Trophoblast cell (in vitro differentiated cells and primary cell): ENCODE measurements at places on chromosomes 7 and 10.

- no peak for DNase-seq
Observed at GRCh38 chr10:30873411-30873810, 158.3 kb downstream of the ZNF438 start.

- DNase-seq, result peak; percentile 16
Observed at GRCh38 chr10:33055625-33056024, 97.6 kb upstream of the ITGB1 start.

GRCh38 chr7:41994036-41994745 is 242.8 kb downstream of the GLI3 start:
- no peak for DNase-seq

DNA sequence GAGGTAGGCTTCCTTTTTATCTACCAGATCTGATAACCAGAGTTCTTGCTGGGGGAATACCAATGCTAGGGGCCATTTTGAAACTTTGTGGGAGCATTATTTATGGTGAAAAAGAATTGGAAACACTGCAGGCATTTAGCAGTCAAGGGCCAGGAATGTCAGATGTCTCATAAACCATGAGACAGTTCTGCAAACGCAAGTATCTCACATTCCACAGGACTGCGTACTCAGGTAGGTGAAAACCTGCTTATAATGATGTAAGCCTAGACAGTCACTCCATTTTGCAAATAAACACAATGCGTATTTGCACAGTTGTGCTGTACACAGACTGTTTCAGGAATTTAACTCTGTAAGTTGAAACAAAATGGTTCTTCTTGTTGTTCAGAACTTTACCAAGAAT is 33.9 kb downstream of the ECHDC3 start:
- peak; percentile 90 for DNase-seq

DNA sequence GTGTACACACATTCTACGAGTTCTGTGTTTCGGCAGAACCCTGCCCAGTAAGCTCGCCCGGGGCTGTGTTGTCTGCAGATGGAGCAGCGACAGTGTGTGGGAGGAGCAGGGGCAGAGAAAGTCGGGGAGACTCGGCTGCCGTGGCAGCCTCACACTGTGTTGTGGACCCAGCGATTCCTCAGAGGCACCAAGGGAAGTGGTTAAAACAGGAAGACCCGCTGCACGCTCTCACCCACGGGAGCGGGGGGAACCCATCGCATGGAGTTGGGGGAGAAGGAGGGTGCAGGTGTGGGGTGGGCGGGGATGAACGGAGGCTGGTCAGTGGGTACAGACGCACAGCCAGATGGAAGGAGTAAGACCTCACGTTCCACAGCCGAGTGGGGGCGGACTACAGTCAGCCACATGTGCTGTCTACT is 250.2 kb downstream of the ELFN1 start:
- no peak for DNase-seq

- no peak for DNase-seq
Observed at GRCh38 chr7:26691406-26691805, 173.0 kb downstream of the SKAP2 start.

GRCh38 chr7:94655848-94656657 is at the start of gene SGCE:
Gene SGCE (minus strand): TSS chr7:94656133. CDS start chr7:94656098, 35 bp downstream.
- DNase-seq, result peak; percentile 47

DNA sequence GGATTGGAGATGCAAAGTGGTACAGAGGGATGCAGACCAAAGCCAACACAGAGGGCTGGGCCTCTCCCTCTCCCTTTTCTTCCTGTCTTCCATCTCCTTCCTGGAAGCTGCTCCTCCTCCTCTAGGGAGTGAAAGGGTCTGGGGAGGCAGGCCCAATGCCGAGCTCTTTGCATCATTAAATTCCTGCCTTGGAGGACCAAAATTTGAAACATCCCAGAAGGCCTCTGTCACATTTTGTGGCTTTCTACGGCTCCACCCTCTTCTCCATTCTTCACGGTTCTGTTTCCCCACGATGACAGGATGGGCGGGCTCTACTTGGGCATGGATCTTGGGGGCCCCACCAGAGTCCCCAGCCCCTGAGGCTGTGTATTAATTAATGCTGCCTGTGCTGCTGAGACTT is 76.4 kb downstream of the NEURL1 start:
- DNase-seq, result no peak

DNA sequence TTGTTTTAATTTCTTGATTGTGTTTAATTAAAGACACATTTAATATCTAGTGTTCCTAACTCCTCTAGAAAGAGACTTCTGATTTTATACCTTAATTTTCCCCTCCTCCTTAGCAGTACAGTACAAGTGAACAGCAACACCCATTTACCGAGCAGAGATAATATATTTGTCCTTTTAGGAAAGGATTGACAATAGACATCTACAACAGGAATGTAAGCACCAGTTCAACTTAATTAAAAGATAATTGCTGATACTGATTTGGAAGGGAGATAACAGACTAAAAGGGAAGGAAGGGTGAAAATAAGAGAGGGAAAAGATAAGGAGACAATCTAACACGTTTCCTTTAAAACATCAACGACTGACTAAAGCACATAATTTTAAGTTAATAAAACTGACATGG is 119.3 kb downstream of the SRPK2 start:
- DNase-seq, result no peak

GRCh38 chr7:44470135-44470479 is 20.4 kb downstream of the NUDCD3 start:
- DNase-seq, result no peak

- peak; percentile 14 for DNase-seq
Observed at GRCh38 chr10:33460505-33461294, 126.2 kb upstream of the NRP1 start.

DNA sequence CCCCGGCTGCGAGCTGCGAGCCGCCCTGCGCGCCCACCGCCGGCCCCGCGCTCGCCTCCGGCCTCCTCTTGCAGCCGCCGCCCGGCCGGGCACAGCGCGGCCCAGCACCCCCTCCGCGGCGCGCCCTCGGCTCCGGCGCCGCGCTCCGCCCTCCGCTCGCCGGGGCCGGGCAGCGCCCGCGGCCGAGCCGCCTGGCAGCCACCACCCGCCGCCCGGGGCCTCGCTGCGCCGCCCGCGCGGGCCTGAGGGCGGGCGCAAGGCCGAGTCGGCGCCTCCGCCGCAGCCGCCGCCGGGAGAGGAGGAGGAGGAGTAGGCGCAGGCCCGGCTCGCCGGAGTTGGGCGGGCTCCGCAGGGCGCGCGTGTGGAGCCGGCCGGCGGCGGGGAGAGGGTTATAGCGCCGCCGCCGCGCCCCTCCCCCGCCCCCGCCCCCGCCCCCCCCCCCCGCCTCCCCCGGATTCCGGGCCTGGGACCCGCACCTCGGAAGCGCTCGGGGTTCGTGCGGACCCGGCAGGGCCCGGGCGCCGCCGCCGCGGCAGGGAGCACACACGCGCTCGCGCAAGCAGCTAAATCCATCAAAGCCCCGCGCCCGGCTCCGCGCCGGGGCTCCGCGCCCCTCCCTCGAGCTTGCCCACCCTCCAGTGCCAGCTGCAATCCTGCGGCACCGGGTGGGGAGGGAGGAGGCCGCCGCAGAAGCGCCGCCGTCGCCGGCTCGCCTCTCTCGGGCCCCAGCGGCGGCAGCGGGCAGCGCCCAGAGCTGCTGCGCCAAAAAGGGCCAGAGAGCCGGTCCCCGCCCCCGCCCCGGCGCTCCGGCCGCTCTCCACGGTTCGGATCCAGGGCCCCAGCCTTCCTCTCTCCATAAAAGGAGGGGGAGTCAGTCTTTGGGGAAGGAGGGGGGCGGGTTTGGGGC is at the start of gene PDGFA:
Gene PDGFA, minus strand, starts transcription at position 363 of the 907 bp plus-strand sequence. CDS start 845 bp downstream, outside the sequence.
- peak; percentile 27 for DNase-seq

GRCh38 chr10:42635098-42635497 is 3.3 kb downstream of the ZNF33B start:
- DNase-seq, result no peak

GRCh38 chr7:96344236-96344635 is 22.3 kb upstream of the SLC25A13 start:
- DNase-seq, result no peak

GRCh38 chr7:140674356-140674800 is 1.6 kb downstream of the ADCK2 start:
- DNase-seq, result no peak

GRCh38 chr7:37205451-37205850 is 243.2 kb downstream of the ELMO1 start:
- DNase-seq, result no peak

DNA sequence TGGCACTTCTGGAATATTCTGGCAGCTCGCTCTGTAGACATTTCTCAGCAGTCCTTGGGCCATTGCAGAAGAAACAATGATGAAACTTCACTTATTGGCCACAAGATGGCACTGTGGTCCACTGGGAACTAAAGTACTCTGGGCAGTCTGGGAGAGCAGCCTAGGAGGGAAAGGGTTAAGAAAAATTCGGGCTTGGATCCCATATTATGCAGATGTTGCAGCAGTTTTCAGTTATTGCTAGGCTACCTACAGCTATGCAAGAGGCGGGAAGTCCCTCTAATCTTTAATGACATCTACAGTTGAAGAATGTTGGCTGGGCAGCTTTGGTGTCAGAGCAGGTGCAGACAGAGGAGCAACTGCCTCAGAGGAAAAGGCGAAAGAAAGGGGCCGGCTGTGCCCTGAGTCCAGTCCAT is 201.7 kb upstream of the PRSS58 start:
- peak; percentile 97 for DNase-seq

DNA sequence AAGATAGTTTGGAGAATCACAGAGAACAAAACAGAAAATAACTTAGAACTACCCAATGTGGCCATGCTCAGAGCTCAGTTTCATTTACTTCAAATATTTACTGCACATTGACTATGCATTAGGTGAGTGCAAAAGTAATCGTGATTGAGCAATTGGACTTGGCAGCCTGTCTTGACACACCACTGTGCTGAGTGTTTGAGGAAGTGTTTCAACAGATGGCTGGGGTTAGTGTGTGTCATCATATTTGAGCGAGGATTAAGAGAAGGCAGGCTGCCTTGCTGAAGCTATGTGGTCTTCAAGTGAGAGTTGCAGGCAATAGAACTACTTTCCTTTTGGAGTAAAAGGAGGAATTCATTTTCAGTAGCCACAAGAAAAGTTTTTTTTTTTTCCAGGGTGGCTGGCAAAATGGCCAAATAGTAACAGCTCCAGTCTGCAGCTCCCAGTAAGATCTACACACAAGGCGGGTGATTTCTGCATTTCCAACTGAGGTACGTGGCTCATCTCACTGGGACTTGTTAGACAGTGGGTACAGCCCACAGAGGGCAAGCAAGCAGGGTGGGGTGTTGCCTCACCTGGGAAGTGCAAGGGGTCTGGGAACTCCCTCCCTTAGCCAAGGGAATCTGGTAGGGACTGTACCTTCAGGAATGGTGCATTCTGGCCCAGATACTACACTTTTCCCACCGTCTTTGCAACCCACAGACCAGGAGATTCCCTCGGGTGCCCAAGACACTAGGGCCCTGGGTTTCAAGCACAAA is 37.6 kb downstream of the AKR1C4 start:
- no peak for DNase-seq

DNA sequence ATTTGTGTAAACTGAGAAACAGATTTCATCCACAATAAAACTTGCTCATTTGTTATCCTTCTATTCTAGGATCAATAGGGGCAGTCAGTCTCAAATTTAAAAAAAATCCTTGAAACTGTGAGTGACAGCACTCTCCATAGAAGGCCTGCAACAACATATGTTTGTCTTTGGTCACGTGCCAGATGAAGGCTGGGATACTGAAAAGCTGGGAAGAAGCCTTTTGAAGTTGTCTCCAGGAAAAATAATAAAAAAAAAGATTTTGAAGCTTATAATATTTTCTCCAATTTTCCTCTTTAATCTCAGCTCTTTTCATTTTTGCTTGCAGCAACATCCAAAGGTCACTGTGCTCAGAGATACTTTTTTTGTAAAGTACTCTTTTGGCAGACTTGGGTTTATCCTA is 128.6 kb upstream of the SLC26A5 start:
- DNase-seq, result no peak

DNA sequence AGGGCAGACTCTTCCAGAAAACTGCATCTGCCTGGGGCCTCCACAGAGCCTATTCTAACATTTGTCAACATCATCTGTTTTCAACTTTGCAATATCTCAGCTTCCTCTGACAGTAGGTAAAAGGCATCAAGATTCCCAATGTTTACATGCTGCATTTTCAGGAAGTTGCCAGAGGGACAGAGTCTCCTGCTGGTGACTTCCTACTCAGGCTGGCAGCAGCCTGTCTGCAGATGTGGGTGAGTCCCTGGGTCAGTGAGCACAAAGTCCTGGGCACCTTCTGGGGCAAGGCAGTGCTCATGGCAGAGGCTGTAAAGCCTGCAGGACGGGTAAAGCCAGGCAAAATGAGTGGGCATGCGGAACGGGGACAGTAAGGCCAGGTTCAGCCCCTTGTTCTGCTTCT is 69.4 kb downstream of the EBF3 start:
- DNase-seq, result no peak
